ENCODE measurements at places on chromosomes 3 and 15. TPM values are rescaled to one million over a fixed set of nuclear protein-coding genes. Genes with fewer than 3 reads are reported as not detected.

Gene KBTBD13
- total RNA-seq, result not detected

Gene SLMAP
- 57.3 TPM for total RNA-seq

Gene FAH
- total RNA-seq, result 103 TPM

Gene GOLGA6B
- total RNA-seq, result not detected

Gene LEO1
- total RNA-seq, result 31.6 TPM

Gene WDR93
- total RNA-seq, result not detected

Gene SH3BP5
- total RNA-seq, result 58.5 TPM

Gene FAM107A
- not detected for total RNA-seq

Gene CCDC33
- not detected for total RNA-seq

Gene TMEM87A
- total RNA-seq, result 59.4 TPM

Gene SLC30A4
- total RNA-seq, result 2.1 TPM

Gene LRIG1
- 21.6 TPM for total RNA-seq

Gene WDR72
- total RNA-seq, result not detected

Gene DNAJA4
- total RNA-seq, result 35.2 TPM

Gene CCR3
- total RNA-seq, result 4.3 TPM

Gene CMTM8
- total RNA-seq, result 0.36 TPM

Gene TP63
- not detected for total RNA-seq

Gene TRH
- not detected for total RNA-seq

Gene PAK2
- total RNA-seq, result 83.3 TPM

Gene ANKRD63
- not detected for total RNA-seq

Gene COL6A5
- not detected for total RNA-seq

Gene GHSR
- total RNA-seq, result not detected

Gene PLA2G4E
- not detected for total RNA-seq

Gene PIGZ
- 1.4 TPM for total RNA-seq

Gene CASR
- total RNA-seq, result not detected

Gene ATXN7
- 101 TPM for total RNA-seq

Gene PIERCE2
- total RNA-seq, result not detected

Gene OXTR
- 2.7 TPM for total RNA-seq

Gene SERINC4
- total RNA-seq, result 0.24 TPM

Gene IMPG2
- total RNA-seq, result 0.45 TPM

Gene LRRIQ4
- total RNA-seq, result not detected

Gene TMF1
- total RNA-seq, result 43.7 TPM

Gene ARID3B
- total RNA-seq, result 105 TPM

Gene LNP1
- total RNA-seq, result 2.9 TPM

Gene NDN
- 0.98 TPM for total RNA-seq

Gene TSC22D2
- total RNA-seq, result 18.7 TPM

Gene GOLGA8G
- not detected for total RNA-seq

Gene GOLGA8T
- total RNA-seq, result 1.7 TPM

Gene ERICH6
- total RNA-seq, result not detected

Gene TICRR
- 12.9 TPM for total RNA-seq

Gene CPNE9
- 0.29 TPM for total RNA-seq

Gene CLDN18
- not detected for total RNA-seq

Gene PLCB2
- 90.5 TPM for total RNA-seq

Gene TM4SF4
- not detected for total RNA-seq

Gene NR1I2
- not detected for total RNA-seq

Gene GREM1
- total RNA-seq, result 0.03 TPM

Gene NMNAT3
- total RNA-seq, result 3.4 TPM

Gene CLK3
- total RNA-seq, result 148 TPM

Gene MGA
- 42.6 TPM for total RNA-seq

Gene GPR171
- 66.1 TPM for total RNA-seq

Gene SEMA5B
- total RNA-seq, result not detected

Gene ZPLD1
- total RNA-seq, result not detected

Gene BNC1
- total RNA-seq, result not detected

Gene PIF1
- 24.7 TPM for total RNA-seq

Gene PDZRN3
- not detected for total RNA-seq

Gene SPATA12
- total RNA-seq, result not detected

Gene PCYT1A
- total RNA-seq, result 129 TPM

Gene CDCP1
- 0.36 TPM for total RNA-seq

All from natural killer cell treated with Interleukin-12 subunit alpha and Interleukin-12 subunit beta and Interleukin-15 and Interleukin-18, amount 100 ng/mL, for 72 hours (primary cell).